Activated naive CD4-positive, alpha-beta T cell treated with anti-CD3 and anti-CD28 coated beads for 36 hours (primary cell): ENCODE measurements at places on chromosomes 13 and 19. TPM values are rescaled to one million over a fixed set of nuclear protein-coding genes. Genes with fewer than 3 reads are reported as not detected.

FARP1 gene
- total RNA-seq: 0.38 TPM

DNA sequence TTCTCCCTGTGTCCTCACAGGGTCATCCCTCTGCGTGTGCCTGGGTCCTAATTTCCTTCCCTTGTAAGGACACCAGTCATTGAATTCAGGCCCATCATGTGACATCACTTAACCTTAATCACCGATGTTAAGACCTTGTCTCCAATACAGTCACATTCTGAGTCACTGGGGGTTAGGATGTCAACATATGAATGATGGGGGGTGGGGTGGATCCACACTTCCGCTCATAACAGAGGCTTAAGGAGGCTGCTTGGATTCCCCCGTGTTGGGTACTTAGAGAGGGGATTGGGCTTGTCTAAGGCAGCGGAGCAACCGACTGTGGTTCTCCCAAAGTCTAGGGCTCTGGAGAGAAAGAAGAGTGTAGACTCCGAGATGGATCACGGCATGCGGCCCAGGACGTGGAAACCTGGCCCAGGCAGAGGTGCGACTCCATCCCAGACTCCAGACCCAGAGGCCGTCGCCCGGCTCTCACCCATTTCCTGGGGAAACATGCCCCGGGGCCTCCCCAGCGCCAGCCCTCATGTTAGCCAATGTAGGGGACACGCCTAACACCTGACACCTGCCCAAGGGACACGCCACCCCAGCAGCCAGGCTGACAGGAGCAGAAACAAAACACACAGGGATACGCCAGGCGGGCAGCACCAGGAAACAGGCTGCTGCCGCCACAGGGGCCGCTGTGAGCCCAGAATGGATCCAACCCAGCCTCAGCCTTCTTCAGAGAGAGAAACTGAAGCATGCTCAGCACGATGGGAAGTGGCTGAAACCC is 17.1 kb upstream of the IGLON5 start:
- H3K27ac ChIP-seq: no peak overlapping the region
- H3K4me3 ChIP-seq: no peak overlapping the region
- H3K4me1 ChIP-seq: no peaks in the 10 kb centered on the region
- DNase-seq: no peak
- peaks cover 10% of the 10 kb centered on the region for H3K27me3 ChIP-seq
- H3K36me3 ChIP-seq: no peaks in the 10 kb centered on the region

- no peaks in the 10 kb centered on the region for H3K27me3 ChIP-seq
- peaks cover 8% of the 10 kb centered on the region for H3K36me3 ChIP-seq
- no peaks in the 10 kb centered on the region for H3K4me1 ChIP-seq
- H3K27ac ChIP-seq: no peak overlapping the region
Measured at GRCh38 chr19:45275370-45275971, 24.4 kb downstream of the MARK4 start.

- peak; percentile 41 for DNase-seq
- peak overlapping the region; percentile 78 for H3K4me3 ChIP-seq
- H3K36me3 ChIP-seq: peaks cover 1% of the 10 kb centered on the region
- peak overlapping the region; percentile 30 for H3K27ac ChIP-seq
- peaks cover 47% of the 10 kb centered on the region for H3K4me1 ChIP-seq
- H3K27me3 ChIP-seq: no peaks in the 10 kb centered on the region
Measured at GRCh38 chr13:112690283-112690929, 568 bp downstream of the ATP11A start.
